ENCODE measurements at places on chromosomes 4 and X.
A peak's percentile ranks its signal among the peaks of the same experiment; 100 is the strongest.

DNA sequence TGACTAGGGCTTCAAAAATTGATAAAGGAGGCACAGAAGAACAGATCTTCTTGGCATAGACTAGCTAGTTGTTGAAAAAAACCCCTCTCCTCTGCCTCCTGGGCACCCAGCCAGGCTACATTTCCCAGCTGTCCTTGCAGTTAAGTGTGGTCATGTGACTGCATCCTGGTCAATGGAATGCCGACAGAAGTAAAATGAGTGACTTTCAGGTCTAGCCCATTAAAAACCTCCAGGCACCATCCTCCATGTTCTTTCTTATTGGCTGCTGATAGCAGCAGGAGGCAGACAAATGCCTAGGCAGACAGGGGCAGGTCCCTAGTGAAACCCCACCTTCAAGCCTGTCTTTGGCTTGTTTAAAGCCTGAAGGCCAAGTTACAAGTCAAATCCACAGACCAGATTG lies 35.3 kb downstream of the ATXN3L start:
- DNase-seq, result no peak

DNA sequence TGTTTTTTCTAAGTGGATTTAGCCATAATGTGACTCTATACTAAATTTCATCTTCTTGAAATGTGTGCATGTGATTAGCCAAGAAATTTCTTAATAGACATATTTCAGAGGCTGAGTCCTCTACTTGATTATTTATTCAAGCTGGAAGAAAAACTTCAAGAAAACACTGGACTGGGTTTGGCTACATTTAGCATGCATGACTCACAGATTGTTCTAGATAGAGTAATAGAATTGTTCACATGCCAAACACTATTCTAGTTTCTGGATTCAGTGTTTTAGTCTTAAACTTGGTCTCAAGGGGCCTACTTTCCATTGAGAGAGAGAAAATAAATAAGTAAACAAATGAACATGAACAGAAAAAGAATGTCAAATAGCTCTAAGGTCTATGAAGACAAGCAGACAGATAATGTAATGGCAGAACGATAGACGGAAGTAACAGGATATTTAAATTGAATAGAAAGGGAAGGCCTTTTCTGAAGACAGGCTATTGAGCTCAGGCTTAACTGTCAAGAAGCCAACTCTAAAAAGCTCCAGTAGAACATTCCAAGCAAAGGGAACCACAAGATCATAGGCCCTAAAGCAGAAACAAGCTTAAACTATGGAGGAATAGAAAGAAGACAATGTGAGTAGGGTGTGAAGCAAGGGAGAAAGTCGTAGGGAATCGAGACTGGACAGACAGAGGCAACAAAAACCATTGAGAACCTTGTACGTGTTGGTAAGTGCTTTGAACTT lies 104.6 kb downstream of the TMEM144 start:
- DNase-seq, result no peak

DNA sequence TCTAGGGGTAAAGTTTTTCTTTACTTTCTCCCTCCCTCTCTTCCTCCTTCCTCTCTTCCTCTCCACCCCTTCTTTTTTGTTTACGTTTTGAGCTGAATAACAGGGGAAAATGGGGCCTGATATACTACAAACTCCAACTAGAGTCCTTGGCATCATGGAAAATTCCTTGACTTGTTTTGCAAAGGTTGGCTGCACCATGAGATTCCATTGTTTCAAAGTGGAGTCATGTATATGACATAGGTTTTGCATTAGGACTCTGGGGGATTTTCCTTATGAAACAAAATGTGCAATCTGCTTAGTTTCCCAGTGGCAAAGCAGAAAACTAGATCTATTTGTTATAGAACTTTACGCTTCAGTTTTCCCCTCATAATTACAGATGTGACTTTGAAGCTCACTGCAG lies 233.5 kb upstream of the PGRMC2 start:
- no peak for DNase-seq

DNA sequence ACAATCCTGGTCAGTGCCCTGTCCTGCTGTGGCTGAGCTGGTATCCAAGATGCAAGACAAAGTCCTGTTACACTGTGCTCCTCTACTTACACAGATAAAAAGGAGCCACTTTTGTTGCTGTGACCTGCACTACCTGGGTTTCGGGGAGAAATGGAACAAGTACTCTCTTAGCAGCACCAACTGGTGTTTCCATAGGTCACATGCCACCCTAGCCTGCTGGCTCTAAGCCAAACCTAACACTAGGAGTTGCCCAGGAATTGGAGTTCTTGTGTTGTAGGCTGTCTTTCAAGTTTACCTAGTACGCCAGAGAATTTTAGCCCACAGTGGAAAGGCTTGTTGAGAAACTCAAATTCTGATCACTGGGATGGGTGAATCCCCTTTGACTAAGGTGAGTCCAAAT lies 727.4 kb downstream of the FAM133A start:
- DNase-seq, result no peak

DNA sequence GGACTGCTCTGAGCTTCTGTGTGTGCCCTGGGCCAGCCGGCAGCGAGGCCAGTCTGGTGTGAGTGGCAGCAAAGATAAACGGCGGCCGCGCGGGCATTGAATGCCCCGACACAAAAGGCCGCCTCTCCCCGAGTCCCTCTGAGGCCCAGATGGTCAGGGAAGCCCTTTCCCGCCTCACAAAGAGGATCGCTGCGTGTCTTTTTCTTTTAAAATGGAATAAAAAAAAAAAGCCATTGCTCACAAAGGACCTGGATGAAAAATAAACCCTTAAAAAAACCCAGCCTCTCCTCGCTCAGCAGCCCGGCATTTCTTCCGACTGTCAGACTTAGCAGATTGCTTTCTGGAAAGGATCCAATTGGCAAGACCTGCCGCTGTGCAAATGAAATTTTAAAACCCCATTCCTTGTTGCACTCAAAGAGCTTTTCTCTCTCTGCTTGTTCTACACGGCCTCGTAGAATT lies 578.7 kb downstream of the BCOR start:
- no peak for DNase-seq

DNA sequence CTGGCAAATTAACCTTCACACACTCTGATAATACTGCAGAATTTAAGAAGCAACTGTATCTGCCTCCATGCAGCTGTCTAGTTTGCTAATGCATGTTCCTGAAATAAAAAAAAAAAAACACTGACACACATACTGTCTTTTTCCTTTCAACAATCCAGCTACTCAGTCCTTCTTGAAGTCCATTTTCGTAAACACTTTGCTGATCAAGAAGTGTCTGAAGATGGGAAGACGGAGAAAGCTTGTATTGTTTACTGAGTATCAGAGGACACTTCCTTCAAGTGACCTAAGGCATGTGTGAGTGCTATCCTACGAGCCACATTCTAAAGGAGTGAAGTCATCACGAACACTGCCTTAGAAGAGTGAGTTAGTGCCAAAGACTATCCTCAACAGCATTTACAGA lies 82.6 kb downstream of the LUZP4 start:
- DNase-seq, result no peak

DNA sequence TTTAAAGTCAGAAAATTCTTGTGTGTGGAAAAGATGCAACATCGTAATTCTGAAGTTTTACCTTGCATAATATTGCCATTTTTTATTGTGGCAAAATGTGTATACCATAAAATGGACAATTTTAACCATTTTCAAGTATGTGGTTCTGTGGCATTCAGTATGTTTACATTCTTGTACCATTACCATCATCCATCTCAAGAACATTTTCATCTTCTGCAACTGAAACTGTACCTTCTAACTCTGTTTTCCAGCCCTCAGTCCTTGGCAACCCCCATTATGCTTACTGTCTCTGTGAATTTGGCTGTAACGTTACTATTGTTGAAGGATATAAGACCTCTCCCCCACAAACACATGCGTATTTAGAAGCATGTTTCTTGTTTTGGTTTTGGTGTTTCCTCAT lies 123.2 kb downstream of the BMPR1B start:
- no peak for DNase-seq

DNA sequence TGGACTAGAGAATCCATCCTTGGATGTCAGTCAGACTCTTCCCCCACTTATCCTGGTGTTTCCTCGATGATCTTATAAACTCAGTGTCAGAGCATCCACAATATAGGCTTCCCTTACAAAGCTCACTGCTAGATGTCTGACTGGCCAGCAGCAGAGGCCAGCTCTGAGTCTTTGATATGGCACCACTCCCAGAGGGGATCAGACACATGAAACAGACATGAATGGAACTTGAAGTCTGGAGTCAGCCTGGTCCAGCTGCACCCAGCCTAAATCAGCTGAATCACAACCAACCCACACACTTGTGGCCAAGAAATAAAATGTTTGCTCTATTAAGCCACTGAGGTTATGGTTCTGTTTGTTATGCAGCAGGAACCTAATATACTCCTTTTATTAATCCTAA lies 129.6 kb upstream of the MED14 start:
- no peak for DNase-seq

GRCh38 chr4:1473718-1474117 lies 67.5 kb upstream of the NKX1-1 start:
- DNase-seq, result no peak

DNA sequence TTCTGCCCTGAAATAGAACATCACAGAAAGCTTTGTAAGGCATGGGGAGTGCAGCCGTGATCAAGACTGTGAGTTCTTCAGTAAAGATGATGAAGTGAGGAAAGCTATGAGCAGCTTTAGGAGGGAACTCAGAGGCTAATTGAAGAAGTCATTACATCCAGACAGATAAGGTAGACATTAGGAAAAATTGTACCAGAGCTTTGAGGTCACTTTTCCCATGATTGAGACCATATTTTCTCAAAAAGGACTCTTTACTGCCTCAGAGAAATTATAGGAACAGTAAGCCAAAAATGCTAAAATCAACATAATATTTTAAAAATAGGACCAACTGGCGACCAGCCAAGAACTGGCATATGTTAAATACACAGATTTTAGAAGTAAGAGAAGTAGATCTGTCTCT lies 11.2 kb downstream of the CHST7 start:
- no peak for DNase-seq

DNA sequence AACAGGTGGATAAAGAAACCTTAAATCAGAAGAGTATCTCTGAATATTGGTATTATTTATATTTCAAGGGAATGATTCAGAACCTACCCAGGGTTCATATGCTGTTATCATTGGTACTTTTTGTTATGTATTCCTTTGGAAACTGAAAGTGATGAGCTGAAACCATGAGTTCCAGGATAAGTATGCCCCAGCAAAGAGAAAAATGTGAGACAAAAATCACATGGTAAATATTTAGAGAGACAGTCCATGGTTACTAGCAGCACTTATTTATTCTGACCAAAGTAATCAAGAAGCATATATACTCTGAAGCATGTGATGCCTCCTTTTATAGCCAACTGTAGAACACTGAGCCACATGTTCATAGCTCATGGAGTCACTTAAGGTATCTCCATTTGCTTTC lies 277.7 kb downstream of the ARAP2 start:
- DNase-seq, result no peak

- DNase-seq, result no peak
Observed at GRCh38 chr4:113101669-113102068, 52.2 kb downstream of the ANK2 start.

DNA sequence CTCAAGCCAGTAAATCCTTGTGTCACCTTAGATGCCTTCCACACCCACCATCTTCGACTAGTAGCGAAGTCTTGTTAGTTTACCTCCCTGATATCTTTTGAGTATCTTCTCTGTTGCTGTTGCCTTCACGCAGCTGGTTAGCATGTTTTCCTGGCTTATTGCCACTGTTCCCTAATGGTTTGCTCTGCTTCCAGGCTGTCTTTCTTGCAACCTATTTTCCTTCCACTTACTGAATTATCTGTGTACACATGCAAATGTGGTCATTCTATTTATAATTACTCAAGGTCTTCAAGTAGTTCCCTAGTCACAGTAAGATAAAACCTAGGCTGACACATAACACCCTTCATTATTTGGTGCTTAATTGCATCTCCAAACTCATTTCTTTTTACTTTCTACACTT lies 89.5 kb downstream of the UGT8 start:
- DNase-seq, result no peak

DNA sequence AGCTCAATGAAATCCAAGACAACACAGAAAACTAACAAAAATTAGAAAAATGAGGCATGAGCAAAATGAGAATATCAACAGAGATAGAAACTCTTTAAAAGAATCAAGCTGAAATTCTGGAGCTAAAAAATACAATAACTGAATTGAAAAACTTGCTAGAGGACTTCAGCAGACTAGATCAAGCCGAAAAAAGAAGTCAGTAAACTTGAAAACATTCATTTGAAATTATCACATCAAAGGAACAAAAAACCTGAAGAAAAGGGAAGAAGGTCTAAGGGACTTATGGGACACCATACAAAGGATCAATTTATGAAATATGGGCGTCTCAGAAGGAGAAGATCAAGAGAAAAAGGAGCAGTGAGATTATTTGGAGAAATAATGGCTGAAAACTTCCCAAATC lies 131.3 kb downstream of the PTCHD1 start:
- no peak for DNase-seq

- peak; percentile 43 for DNase-seq
Observed at GRCh38 chrX:71366674-71367256, 608 bp downstream of the TAF1 start.

- DNase-seq, result no peak
Observed at GRCh38 chr4:55395218-55395528, 584 bp upstream of the TMEM165 start.

DNA sequence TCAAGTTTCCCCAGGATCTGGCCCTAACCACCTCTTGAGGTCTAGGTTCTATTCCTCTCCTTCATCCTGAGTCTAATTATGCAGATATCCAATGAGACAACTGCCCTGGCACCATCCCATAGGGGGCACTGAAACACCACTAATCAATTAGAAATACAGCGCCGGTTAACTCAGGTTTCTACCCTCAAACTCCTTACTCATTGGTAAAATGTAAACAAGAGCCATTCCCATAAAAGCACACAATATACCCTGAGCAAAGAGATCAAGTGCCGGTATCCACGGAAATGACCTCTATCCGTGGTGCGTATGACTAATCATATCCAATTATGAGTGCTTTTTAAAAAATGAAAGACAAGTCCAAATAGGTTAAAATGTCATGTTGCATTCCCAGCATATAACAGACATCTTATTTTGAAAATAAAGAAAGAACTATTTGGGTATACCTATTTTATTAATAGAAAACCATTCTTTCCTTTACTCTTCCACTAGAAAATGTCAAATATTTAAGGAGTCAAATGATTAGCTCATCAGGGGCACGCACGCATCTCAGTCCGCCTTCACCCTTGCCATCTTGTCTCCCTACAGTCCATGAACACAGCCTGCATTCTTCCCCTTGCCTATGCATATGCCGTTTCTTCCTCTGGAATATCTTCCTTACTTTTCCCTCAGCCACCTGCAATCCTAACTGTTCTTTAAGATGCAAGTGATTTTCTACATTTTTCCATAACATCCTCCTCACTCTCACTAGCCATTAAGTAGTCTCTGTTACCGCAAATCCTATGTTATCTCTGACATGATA lies 141.1 kb downstream of the MAML3 start:
- peak; percentile 61 for DNase-seq

- DNase-seq, result no peak
Observed at GRCh38 chr4:36979533-36979932, 265.0 kb upstream of the NWD2 start.

DNA sequence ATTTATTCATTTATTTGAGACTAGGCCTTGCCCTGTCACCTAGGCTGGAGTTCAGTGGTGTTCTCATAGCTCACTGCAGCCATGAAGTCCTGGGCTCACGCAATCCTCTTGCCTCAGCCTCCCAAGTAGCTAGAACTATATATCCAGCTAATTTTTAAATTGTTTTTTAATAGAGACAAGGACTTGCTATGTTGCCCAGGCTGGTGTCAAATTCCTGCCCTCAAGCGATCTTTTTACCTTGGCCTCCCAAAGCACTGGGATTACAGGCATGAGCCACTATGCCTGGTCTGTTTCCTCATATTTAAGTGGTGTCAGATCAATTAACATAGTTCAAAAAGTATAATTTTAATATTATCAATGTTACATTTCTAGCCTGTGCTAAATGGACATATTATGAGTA lies 68.5 kb downstream of the AFF1 start:
- no peak for DNase-seq
